Glomerular endothelial cell (primary cell): ENCODE measurements at places on chromosomes 2 and 18.
A peak's percentile ranks its signal among the peaks of the same experiment; 100 is the strongest.

- DNase-seq: no peak
These were observed 755 bp upstream of the ATP9B start for GRCh38 chr18:79068341-79068936.

DNA sequence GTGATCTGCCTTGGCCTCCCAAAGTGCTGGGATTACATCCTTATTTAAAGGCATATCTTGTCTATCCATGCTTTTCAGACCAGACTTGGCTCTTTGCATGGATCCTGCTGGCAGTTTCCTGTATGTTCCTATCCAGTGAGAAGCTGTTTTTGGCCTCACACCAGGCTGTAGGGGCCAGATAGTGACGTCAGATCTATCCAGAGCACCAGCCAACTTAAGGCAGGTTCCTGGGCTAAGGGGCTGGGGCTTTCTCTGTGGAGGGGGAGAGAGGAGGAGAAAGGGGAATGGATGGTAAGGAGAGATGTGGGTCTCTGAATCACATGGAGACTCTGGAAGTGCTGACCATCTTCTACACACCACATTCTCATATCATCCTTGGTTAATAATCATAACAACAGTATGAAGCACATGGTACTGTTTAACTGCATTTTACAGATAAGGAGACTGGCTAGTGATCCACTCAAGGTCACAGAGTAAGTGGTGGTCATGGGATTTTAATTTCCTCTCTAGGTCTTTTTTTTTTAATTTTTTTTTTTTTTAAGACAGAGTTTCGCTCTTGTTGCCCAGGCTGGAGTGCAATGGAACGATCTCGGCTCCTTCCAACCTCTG lies 2.0 kb upstream of the FAM117B start:
- DNase-seq: no peak

DNA sequence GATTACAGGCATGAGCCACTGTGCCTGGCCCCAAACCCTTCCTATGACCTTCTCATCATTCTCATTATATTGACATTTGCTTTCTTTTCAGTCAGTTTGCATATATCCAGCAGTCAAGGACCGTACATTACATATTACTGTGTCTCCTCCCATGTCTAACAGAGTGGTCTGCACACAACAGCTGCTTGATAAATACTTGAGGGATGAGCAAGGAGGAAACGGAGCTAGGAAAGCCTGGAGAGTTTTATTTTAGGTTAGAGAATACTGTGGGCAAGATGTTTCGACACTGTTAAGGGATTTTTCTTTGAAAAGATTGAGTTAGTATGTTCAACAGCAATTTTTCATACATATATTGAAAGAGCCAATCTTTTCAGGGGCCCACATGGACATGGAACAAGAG lies 76.2 kb upstream of the CHRNA1 start:
- no peak for DNase-seq

DNA sequence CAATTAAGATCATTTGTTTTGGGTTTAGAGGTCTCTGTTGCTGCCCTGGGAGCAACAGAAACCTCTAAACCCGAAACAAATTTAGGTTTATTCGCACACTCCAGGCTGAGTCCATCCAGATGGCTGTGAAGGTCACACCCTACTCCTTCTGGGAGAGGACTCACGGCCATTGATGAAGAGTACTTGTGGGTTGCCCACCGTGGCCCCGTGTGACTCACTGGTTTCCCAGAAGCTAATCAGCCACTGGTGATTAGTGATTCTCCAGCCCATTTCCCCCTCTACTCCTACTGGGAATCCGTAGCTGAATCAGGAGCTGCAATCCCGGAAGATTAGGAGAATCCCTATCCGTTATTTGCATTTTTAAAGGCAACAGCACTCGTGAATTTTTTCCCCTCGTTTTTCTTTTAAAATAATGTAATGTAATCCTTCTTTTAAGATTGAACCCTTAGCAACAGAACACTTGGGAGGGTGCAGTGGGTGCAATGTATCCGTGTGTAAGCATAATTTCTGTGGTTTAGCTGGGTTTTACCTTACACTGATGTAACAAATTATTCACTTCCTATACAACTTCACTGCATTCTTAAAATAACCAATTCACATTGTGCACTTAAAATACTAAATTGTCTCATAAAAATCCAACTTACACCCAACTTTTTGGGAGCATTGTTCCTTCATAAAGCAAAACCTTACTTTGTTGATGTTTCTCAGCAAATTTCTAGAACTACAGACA lies 27.5 kb upstream of the EPAS1 start:
- DNase-seq: no peak

- DNase-seq: no peak
These were observed 1.1 kb downstream of the EMILIN1 start for GRCh38 chr2:27079233-27080139.

GRCh38 chr2:208360259-208361076 lies 46.1 kb upstream of the PTH2R start:
- no peak for DNase-seq

GRCh38 chr18:3615374-3615985 lies 165.5 kb downstream of the TGIF1 start:
- no peak for DNase-seq

DNA sequence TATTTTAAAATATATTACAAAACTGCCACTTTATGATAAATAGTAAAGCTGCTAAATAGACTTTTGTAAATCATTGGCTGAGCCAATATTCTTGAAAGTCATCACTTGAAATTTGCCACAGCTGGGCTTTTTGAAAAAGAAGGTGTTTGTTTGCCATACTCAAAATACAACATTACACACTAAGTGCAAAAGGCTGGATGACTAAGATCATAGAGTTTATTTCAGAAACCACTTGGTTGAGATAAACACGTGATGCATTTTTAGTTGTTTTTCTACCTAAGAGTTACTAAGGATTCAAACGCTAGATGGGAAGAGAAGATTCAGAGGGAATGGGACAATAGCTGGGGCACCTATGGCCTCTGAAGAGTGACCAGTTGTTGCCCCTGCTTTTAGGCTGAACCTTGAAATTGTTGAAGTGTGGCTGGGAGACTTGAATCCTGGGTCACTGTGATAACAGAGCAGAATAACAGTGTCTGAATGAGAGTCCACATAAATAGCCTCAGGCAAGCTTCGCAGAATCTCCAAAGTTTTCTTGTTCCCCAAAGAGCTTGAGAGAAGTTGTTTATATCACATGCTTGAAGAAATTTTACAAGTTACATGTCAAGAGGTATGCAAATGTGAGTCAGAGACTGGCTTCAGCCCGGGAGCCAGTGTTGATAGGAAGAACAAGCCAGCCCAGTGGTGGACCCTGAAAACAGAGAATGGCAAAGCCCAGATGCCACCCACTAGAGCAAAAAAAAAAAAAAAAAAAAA lies 409.8 kb downstream of the GPD2 start:
- no peak for DNase-seq

DNA sequence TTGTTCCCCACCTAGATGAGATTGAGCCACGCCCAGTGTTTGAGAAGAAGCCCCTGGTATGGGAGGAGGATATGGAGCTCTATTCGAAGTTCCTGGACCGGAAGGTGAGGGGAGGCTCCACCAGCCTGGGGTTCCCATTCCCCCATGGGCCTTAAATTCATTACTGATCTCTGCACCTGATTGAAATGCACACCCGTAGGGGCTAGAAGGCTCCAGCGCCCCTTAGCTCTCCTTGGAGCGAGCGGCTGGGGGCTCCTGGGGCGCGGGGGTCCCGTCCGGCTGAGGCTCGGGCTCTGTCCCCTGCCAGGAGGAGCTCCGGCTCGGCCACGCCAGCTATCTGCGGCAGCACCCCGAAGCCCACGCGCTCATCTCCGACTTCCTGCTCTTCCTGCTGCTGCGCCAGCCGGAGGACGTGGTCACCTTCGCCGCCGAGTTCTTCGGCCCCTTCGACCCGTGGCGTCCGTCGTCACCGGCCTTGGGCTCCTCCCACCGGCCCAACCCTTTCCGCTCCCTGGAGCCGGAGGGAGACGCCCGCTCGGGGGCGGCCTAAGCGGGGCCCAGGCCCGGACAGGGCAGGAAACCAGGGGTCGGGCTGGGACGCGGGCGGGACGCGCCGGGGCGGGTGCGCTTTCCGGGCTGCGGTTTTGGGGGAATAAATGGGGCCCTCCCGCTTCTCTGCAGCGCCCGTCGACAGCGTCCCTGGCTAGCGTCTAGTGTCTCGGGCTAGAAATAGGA lies 10.9 kb downstream of the CATIP start:
- DNase-seq: no peak

- DNase-seq: no peak
These were observed 344.1 kb upstream of the CHAC2 start for GRCh38 chr2:53423465-53423864.

GRCh38 chr2:234320066-234320465 lies 176.8 kb downstream of the ARL4C start:
- no peak for DNase-seq

- DNase-seq: peak; percentile 78
These were observed 33.4 kb upstream of the VPS54 start for GRCh38 chr2:64052463-64053241.

GRCh38 chr2:168964251-168964807 lies 63.2 kb downstream of the G6PC2 start:
- DNase-seq: no peak

- no peak for DNase-seq
These were observed 5.9 kb upstream of the ELAC1 start for GRCh38 chr18:50961974-50962373.

- no peak for DNase-seq
These were observed at the start of gene ARHGAP28 for GRCh38 chr18:6729247-6730091. TSS of gene ARHGAP28 (plus strand) at chr18:6729716. CDS start at chr18:6729822, 106 bp downstream.

DNA sequence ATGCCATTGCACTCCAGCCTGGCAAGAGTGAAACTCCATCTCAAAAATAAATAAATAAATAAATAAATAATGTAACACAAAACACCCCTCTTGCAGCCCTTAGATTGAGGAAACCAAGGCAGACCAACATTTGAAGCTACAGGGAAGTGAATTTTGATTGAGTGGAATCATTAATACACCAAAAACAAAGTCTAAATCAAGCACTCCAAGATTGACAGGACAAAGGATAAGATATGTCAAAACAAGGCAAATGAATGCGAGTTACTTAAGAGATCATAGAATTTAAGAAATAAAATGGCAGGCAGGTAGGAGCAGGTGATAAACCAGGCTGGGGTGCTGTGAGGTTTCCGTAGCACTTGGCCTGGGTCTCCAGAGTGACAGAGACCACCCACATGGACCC lies 54.9 kb upstream of the RAB12 start:
- no peak for DNase-seq
